ENCODE measurements at places on chromosomes 2 and 18.

DNA sequence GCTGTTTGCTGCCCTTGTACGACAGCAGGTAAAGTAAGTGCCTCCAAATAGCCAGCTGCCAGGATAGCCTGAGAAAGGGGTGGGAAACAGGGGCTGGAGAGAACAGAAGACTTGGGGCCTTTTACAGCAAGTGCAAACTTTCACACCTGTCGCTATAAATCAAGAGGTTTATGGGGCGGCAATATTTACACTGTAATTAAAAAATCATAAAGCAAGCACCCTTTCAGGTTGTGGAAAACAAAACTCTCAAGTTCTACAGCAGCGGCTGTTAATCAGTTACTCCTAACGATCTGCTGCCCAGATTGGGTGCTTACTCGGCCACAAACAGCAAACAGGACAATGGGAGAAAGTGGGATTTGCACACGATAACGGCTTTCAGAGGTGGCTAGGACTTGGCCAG is 359.5 kb upstream of the ETAA1 start:
- DNase-seq = peak; percentile 96

GRCh38 chr2:3399381-3399780 is 19.9 kb downstream of the TRAPPC12 start:
- DNase-seq = no peak

DNA sequence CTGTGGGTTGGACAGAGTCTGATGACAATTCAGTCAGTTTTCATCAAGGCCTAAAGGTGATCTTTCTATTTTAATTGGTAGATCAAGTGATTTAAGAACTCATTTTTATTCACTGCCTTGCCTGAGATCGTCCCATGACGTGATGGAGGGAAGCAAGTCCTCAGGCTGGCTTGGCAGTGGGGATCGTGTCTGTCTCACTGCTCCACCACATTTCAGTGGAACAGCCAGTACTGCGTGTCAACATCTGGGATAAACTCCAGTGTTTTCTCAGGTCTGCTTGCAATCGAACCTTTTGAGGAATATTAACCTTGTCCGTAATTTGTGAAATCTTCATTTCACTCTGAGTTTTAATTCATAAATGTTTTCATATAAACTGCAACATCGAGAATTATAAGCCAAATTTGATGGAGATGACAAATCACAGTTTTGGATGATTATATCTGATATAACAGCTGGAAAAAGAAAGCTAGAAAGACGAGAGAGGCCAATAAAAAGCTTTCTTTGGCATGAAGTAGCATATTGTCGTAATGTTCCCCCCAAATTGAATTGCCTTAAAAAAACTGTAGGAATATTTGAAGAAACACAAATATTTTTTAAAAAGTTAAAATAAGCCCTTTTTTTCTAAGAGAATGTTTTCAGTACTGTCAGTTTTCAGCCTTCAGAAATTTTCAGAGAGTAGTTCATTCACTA is 414.7 kb upstream of the SPRED2 start:
- no peak for DNase-seq

DNA sequence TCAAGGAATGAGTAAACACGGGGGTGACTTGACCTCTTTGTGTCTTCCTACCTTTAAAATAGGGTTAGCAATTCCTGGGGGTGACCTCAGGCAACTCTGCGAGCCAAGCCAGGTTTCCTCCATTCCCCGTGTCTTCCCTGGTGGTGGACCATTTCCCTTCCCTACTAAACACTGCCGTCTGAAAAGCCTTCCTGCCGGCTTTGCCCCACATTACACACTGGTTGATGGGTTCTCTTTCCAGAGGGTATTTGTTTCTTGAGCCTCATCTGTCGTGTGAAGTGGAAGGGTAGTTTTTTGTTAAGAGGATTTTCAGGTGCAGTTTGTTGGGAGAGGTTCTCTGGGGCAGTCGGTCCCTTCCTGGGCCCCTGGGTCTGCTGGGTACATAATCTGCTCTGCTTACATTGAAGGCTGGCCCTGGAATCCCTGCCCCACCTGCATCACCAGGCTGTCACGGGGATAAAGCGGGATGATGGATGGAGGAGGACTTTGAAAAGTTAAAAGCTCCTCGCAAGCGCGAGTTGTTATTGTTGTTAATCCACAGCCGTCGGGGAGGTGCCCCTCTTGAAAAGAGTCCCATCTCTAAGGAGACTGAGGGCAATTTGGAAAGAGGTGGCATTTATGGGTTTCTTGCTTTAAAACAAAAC is 175.4 kb upstream of the SPRED2 start:
- no peak for DNase-seq

- DNase-seq = no peak
Observed at GRCh38 chr2:113221846-113222245, 48.1 kb downstream of the PSD4 start.

DNA sequence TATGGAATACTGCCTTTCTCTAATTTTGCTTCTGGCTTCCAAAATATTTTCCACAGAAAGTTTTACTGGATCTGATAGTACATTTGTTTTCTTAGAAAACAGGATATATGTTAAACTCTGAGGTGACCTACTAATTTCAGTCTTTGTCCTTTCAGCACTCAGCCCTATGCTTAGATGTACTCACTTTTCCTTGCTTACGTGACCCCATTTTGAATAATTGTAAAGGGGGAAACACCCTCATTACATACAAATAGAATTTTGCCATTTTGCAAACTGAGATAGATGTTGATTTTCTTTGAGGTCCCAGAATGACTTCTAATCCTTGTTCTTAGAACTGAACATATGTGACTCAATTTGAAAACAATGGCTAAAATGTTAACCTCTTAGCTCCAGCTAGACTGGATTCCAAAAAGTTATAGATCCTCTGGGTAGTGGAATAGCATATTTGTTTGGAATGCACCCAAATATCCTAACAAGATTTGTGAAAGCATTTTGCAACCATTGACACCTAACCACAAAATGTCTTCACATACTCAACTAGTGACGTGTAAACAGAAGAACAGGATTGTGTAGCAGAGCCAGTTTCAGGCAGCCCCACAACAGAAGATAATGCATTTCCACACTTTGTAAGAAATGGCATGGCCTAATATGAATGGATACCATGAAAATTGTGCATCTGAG is 44.8 kb upstream of the EHBP1 start:
- no peak for DNase-seq

- no peak for DNase-seq
Observed at GRCh38 chr18:26657631-26658581, 109.6 kb upstream of the KCTD1 start.

- no peak for DNase-seq
Observed at GRCh38 chr2:119204525-119204924, 19.1 kb upstream of the STEAP3 start.

DNA sequence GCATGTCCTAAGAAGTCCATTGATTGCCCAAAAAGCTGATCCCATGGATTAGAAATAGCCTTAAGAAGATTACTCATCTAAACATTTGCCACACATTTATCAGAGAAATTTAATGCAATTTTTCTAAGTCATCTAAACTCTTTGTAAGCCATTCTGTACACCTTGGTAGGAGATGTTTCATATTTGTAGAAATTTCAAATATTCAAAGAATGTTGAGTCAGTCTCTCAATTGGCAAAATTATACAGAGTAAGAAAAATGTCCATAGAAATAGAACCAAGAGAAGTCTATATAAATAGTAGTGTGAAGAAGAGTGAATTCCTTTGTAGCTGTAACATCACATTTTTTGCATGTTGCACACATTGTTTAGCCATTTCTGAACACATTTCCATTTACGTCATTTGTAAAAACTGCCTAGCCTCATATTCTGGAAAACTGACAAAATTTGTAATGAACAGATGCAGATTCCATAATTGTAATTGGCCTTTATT is 128.6 kb downstream of the MSTN start:
- no peak for DNase-seq

DNA sequence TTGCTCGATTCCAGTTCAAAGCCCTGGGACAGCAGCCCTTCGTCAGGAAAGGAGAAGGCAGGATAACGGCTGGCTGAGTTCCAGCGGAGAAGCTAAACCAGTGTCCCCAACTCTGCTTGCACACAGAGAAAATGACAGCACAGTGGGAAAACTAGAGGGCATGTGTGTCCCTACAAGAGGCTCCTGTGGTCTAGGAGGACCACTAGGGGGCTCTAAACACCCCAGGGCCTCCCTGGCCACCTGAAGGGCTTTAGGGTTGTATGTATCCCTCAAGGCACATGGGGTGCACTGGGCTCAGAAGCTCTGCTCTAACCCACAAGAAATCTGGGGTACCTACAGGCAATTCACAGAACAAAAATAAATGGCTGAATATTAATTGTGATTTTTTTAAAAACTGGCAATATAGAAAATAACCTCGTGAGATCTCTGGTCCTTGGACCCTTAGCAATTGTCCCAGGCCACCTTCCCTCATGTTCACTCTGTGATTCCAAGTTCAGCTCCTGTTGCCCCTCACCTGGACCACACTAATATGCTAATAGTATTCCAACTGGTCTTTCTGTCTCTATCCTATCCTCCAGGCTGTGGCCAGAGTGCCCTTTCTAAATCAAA is 17.5 kb downstream of the STAT1 start:
- DNase-seq = no peak

GRCh38 chr2:222722327-222722946 is 51.0 kb downstream of the MOGAT1 start:
- no peak for DNase-seq

DNA sequence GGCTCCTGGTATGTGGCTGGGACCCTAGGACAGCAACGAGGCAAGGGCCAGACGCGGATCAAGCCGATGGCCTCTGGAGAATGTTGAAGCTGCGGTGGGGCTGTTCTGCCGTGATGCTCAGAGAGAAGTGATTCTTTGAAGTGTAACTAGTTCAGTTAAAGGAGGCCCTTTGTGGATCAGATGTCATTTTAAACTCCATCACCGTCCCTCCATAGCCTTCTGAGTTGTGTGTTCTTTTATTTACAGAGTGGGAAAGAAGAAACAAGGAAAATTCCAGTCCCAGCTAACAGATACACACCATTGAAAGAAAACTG is 403 bp downstream of the PNO1 start:
- DNase-seq = no peak

GRCh38 chr2:71562518-71562917 is 109.2 kb downstream of the DYSF start:
- DNase-seq = no peak

- DNase-seq = no peak
Observed at GRCh38 chr2:157803952-157804351, 72.2 kb downstream of the ACVR1 start.

GRCh38 chr18:2569338-2570207 is 1.7 kb downstream of the METTL4 start:
- DNase-seq = no peak

- no peak for DNase-seq
Observed at GRCh38 chr2:120480346-120480902, 134.5 kb downstream of the INHBB start.

DNA sequence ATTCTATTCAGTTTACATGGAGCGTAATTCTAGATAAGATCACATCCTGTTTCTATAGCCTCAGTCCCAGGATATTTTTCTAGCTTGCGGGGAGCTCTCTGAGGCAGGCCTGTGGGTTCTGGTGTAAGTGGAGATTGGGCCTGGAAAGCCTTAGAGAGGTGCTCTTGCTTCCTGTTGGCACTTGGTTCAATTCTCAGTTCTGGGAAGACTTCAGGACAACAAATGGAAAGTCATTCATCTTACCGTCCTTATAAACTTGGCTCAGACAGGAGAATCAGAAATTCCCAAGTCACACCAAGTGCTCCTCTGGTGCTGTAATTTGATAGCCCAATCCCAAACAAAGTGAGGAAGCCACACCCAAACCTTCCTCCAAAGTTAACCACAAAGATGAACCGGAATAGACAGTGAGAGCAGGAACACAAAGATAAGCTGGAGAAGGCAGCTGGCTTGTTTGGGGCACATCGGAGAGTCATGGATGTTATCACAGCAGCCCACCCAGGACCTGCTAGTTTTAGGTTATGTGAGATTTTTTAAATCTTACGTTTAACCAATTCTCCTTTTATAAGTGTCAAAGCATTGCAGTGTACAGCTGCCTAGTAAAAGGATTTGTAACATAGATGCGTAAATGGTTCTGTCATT is 144.3 kb upstream of the MAP3K20 start:
- peak; percentile 68 for DNase-seq

GRCh38 chr2:95087379-95087778 is 34.2 kb downstream of the MRPS5 start:
- no peak for DNase-seq

- DNase-seq = no peak
Observed at GRCh38 chr2:208698114-208698513, 291.5 kb downstream of the PTH2R start.

DNA sequence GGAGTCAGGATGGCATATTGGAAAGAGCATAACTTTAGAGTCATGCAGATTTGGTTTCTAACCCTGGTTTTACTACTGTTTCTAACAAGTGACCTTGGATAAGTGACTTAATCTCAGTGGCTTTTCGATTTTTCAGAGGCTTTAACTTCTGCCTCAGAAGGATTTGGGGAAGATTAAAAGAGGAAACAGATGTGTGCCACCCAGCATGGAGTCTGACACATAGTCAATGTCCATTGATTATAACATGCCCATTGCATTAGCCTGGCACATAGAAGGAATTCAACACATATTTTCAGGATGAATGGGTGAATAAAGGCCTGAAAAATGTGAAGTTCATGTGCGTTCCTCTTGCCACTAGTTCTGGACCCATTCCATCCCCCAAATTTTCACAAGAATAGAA is 438.2 kb downstream of the EPHA4 start:
- DNase-seq = no peak
